AG09309 (cell line): ENCODE measurements at places on chromosomes 13 and 19.

- DNase-seq: no peak
Measured at GRCh38 chr13:21767032-21767431, 96.2 kb downstream of the FGF9 start.

- no peak for DNase-seq
Measured at GRCh38 chr13:27631665-27632064, 10.0 kb downstream of the POLR1D start.

DNA sequence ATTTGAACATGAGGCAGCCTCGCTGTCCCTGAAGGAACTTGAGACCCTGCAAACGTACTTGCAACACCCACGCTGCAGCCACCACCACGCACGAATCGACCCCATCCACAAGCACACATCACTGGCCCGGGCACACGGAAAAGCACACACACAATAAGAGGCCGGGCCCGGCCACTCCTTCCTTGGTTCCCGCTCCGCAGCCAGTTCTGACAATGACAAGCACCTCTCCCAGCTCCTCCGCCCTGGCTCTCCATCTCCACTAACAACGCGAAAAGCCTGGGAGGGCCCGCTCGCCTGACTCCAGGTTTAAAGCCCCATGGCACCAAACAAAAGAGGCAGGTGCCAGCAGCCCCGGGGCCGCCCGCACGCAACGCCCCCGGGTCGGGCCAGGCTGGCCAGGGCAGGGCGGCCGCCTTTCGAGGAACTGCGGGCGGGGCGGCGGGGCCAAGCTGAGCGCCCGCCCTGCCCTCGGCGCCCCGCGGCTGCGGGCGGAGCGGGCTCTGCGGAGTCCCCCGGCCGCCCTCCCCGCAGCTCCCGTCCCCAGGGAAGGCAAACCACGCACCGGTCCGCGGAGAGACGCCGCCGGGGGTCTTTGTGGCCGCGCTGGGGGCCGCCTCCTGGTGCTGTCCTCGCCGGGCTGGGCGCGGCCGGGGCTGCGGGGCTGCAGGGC, 495 bp downstream of the DCLK1 start:
- DNase-seq: no peak

DNA sequence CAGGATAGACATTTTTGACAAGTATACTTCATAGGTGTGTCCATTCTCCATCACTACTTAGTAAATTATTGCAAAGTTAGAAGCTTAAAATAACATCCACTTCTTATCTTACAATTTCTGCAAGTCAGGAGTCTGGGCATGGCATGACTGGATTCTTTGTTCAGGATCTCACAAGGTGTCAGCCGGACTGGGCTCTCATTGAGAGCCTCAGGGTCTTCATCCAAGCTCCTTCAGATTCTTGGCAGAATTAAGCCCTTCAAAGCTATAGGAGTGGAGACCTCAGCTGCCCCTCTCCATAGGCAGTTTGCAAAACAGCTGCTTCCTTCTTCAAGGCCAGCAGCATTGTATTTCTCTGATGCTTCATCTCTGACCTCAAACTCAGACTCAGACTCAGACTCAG, 9.1 kb upstream of the SIN3B start:
- DNase-seq: no peak

DNA sequence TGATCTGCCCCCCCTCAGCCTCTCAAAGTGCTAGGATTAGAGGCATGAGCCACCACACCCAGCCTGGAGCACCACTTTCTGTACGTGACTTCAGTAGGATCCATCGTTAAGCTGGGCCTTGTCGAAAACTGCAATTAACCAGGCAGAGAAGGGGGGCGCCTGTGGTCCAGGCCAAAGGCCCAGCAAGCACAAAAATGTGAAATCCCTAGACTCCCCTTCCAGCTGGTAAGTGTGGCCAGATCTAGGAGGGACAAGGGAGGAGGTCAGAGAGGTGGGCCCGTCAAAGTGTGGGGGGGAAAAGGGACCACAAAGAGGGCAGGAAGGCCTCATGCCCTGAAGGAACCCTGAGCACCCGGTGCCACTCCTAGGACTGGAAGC, 13.8 kb downstream of the DDX39A start:
- no peak for DNase-seq

DNA sequence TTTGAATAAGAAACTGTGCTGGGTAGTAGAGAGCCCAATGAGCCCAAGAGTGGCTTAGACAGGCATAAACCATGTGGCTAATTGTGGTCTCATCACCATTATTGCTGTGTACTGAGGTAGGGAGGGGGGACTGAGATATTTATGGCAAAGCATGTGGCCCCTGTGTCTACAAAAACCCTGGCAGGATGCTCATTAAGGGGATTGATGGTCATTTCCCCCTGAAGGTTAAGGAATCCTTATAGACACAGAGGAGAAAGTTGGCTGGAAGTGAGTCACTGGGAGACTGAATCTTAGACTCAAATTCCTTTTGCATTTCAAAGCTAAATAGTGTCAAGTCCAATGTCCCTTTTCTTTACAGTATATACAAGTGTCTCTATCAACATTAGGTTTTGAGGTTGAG, 9.8 kb upstream of the DACT3 start:
- no peak for DNase-seq

DNA sequence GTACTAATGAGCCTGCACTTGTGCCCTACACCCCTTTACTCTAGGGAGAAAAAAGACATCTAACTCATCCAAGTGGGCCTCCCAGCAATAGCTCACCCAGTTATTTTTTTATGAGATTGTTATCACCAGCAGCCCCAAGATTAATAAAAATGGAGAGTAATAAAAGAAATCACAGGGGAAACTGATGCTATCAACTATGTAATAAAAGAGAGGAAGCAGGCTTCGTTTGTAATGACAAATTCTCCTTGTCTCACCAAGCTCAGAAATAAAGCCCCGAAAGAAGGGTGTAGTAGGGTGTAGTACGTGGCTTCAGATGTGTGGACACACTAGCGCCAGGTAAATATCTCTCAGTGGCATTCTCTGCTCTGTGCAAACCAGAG, 204.9 kb downstream of the USP12 start:
- no peak for DNase-seq

- no peak for DNase-seq
Measured at GRCh38 chr13:51202477-51203046, 19.6 kb upstream of the FAM124A start.

DNA sequence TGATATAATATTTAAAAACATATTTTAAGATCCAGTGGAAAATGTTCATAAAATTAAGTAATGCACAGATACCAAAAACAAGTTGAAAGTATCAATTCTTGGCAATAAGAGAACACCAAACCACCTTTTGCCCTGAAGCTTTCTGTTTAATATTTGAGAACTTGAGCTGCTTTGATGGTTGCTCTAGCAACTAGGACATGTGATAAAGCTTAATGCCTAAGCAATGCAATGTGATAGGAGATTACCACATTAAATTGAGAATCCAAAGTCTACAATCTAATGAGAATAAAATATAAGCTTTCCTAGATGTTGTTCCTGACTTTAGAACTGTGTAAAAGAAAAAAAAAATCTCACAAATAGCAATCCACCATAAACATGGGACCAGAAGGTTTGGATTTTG, 1367.5 kb upstream of the PCDH9 start:
- no peak for DNase-seq

DNA sequence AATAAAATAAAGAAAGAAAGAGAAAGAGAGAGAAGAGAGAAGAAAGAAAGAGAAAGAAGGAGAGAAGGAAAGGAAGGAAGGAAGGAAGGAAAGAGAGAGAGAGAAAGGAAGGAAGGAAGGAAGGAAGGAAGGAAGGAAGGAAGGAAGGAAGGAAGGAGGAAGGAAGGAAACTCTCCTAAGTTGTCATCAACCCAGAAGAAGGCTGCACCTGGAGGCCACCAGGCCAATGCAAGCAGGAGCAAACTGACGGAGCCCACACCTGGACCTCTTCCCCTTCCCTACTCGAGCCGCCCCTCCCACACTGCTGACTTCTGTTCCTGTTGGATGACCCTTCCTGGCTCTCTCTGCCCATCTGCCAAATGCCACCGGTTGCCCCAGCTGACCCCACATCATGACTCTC, 8.7 kb downstream of the ACER1 start:
- no peak for DNase-seq

GRCh38 chr13:92317066-92317465, 909.5 kb upstream of the GPC6 start:
- no peak for DNase-seq

DNA sequence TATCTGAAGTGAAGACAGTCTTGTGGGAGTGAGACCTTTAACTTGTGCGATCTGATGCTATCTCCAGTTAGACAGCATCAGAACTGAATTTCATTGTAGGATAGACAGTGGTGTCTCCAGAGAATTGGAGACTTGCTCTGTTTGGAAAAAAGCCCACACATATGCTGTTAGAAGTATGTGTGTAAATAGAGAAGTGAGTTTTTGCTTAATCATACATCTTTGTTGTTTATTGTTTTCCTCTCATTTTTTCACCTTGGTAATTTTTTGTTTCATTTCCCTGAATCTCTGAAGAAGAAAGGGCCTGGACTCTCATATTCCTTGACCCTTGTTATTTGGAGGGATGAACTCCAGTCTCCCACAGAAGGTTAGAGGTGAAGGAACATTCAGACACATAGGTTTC, 21.8 kb downstream of the FPR3 start:
- no peak for DNase-seq

DNA sequence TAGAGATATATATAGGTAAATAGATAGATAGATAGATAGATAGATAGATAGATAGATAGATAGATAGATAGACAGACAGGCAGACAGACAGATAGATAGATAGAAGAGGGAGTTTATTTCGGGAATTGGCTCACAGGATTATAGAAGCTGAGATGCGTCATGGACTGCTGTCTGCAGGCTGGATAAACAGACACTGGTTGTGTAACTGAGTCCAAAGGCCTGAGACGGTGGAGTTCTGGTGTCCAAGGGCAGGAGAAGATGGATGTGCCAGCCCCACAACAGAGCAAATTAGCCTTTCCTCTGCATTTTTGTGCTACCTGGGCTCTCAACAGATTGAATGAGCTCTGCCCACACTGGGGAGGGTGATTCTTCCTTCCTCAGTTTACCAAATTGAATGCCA, 2.7 kb downstream of the CYP4F3 start:
- DNase-seq: no peak

DNA sequence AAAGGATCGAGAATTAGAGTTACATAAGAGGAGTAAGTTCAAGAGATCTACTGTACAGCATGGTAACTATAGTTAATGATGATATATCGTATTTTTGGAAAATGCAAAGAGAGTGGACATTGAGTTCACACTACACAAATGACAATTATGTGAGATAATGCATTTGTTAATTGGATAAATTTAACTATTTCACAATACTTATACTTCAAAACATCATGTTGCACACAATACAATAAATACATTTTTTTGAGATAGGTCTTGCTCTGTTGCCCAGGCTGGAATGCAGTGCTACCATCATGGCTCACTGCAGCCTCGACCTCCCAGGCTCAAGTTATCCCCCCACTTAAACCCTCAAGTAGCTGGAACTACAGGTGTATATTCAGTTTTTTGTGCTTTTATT, 8.1 kb upstream of the CYP2F1 start:
- no peak for DNase-seq

- DNase-seq: no peak
Measured at GRCh38 chr19:28990522-28990921, 222.4 kb downstream of the UQCRFS1 start.

GRCh38 chr19:39919976-39920375, 14.5 kb downstream of the FCGBP start:
- DNase-seq: no peak

GRCh38 chr19:45607071-45608029, 5.3 kb upstream of the GPR4 start:
- DNase-seq: no peak

- DNase-seq: no peak
Measured at GRCh38 chr13:106475852-106476251, 59.6 kb downstream of the EFNB2 start.

DNA sequence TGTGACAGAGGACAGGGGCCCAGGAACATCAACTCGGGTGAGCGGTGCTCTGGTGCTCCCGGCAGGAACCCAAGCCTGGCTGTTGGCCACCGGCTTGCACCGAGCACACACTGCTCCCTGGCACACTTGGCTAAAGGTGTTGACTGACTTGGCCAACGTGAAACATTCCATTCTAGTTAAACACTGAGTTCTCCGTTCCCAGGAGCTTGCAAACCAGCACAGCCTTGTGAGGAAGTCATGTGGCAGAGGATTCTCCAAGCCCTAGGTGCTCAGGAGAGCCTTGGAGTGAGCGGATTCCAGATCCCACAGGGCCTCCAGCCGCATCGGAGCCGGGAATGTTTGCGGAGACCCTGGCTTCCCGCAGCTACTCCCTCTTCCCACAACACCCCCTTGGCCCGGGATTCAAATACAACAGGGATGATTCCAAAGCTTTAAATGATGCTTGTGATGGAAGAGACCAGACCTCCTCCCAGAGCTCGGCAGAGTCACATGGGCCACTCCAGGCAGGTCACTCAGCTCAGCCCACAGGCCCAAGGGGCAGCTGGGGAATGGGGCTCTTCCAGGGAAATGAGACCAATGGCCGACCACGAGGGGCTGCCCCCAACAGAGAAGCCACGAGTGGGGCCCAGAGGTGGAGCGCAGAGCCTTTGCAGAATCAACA, 2.9 kb downstream of the C13orf46 start:
- no peak for DNase-seq
